Uterine smooth muscle cell (primary cell): ENCODE measurements at places on chromosomes 6 and 20. TPM values are rescaled to one million over a fixed set of nuclear protein-coding genes. Genes with fewer than 3 reads are reported as not detected.

The HTR1E gene
- under 0.01 and 0.12 TPM in 2 replicates for total RNA-seq

The LAMA5 gene
- 25.2 and 68.2 TPM in 2 replicates for total RNA-seq

The CTCFL gene
- not detected in 2 replicates for total RNA-seq

The SLC24A3 gene
- total RNA-seq = 0.25 TPM in 1 of 2 replicates, not detected in the other

The XKR7 gene
- total RNA-seq = under 0.01 TPM in 1 of 2 replicates, not detected in the other

The FAM162B gene
- 6.5 and 14.1 TPM in 2 replicates for total RNA-seq

The C6orf120 gene
- total RNA-seq = 44.2 and 50.4 TPM in 2 replicates

The PLEKHG1 gene
- total RNA-seq = 1.3 and 2.0 TPM in 2 replicates

The MAFB gene
- 0.33 and 0.75 TPM in 2 replicates for total RNA-seq

The TBX18 gene
- 3.2 and 3.8 TPM in 2 replicates for total RNA-seq

The HIVEP2 gene
- 10.2 and 16.6 TPM in 2 replicates for total RNA-seq

The SLC17A3 gene
- total RNA-seq = not detected in 2 replicates

The EYA2 gene
- total RNA-seq = 1.6 and 2.0 TPM in 2 replicates

The MARCKS gene
- 130 and 144 TPM in 2 replicates for total RNA-seq

The TCF21 gene
- 1.9 and 5.5 TPM in 2 replicates for total RNA-seq

The HLA-DRA gene
- total RNA-seq = not detected in 2 replicates

The PSORS1C2 gene
- not detected in 2 replicates for total RNA-seq

The VIP gene
- not detected in 2 replicates for total RNA-seq

The ZNF334 gene
- total RNA-seq = 4.8 and 6.9 TPM in 2 replicates
